AG20443 (cell line): ENCODE measurements at places on chromosomes 12 and 14.

GRCh38 chr12:5429741-5430557 is 2.0 kb upstream of the NTF3 start:
- DNase-seq, result no peak

DNA sequence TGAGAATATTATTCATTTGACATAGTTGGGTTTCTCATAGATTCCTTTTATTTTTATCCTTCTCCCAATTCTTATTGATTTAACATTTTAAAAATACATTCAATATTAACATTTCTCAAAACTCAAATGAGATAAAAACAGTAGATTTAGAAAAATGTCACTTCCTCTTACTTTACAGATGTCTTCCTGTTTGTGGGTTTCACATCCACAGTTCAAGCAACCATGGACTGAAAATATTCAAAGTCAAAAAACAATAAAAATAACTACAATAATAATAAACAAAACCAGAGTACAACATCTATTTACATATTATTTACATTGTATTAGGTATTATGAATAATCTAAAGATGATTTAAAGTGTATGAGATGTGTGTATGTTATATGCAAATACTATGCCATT is 111.3 kb upstream of the SLC16A7 start:
- no peak for DNase-seq

- DNase-seq, result no peak
Measured at GRCh38 chr14:84436528-84436927, 1093.4 kb upstream of the FLRT2 start.

DNA sequence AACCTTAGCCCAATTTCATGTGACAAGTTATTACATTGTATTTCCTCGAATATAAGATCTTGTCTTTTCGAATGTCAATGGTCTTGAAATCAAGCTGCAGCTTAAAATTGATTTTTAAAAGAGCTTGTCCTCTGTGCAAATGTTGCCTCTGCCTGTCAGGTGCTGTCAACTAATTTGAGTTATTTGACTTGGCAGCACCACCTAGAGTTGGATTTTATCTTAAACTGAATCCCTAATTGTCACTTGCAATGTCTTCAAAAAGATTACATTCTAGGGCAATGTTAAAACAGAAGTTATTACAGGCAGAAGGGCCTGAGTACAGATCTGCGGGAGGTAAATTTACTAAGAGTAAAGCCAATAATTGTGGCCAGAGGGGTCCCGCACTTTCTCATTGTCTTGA is 26.2 kb upstream of the TUNAR start:
- no peak for DNase-seq

GRCh38 chr12:12822886-12823285 is 9.7 kb downstream of the DDX47 start:
- DNase-seq, result no peak

DNA sequence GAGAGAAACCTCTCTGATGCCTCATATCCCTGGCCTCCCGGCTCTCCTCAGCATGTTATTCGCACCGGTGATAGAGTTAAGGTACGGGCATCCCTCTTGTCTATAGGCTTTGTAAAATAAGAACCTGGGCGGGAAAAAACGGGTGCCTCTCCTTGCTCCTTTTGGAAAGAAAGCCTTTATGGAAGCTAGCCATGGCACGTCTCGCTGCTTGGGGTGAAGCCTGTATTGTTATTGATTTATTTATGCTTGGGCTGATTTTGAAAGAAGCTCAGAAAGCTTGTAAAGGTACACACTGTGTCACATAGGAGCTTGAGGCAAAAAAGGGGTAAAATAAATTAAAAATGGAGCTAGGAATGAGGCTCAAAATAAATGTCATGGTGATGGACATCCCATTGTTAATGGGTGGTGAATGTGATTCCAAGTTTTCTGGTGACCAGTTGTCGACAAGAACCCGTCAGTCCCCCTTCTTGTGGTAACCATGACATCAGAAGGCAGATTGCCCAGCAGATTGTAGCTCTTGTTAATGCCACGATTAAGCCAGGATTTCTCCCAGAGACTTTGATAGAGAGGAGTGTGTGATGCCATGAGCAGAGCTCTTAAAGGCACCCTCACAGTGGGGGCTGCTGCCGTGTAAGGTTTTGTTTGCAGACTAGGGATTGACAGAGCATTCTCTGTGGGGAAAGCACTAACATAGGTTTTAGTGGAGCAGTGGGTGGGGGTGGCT is 50.4 kb upstream of the ASPG start:
- no peak for DNase-seq

GRCh38 chr12:79873201-79873600 is 61.7 kb downstream of the PPP1R12A start:
- no peak for DNase-seq

DNA sequence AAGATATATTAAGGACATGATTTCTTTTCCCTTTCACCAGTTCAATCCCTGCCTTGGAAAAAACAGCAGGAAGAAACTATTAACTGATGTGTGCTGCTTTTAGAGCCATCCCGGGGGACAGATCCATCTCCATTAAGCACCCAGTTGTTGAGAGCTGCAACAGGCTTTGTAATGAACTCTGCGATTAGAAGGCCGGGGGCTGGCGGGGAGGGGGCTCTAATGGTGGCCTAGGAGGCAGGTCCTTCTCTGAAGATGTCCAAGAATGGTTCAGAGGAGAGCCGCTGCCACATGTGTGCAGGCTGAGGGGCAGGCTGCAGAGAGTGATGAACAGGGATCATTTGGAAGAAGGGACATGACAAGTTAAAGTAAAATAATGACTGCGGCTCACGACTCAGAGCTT is 67.8 kb downstream of the GALNT8 start:
- no peak for DNase-seq

GRCh38 chr12:122880155-122880667 is 15.7 kb downstream of the VPS37B start:
- DNase-seq, result peak; percentile 3

DNA sequence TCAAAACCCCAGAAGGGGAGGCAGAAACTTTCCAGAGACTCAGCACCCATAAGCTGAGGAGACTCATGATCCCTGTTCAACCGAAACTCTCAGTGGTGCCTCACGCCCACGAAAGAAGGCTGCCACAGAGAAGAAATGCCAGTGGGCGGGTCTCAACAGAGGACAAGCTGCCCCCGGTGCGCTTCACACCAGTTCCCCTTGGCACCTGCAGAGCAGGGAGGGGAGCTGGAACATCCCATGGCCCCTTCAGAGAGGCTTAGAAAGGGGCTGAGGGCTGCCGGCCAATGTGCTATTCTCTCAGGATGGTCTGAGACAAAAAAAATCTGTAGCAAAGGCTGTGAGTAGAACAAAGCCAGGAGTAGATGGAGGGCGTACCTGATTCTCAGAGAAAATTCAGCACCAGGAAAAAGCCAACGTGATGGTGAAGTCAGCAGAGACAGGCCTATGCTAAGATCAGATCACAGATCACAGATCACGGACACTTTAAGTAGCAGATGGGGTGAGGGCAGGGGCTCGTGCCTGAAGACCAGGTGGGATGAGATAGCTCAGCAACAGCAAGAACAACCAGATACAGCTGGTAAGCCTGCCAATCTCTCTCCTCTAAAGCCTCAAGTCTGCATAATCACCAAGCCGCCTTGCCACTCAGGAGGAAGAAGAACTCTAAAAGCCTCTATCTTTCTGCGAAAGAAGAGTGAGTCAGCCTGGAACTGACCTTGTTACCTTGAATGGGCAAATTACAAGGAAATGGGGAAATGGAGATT is 206.4 kb upstream of the GRIP1 start:
- DNase-seq, result no peak

DNA sequence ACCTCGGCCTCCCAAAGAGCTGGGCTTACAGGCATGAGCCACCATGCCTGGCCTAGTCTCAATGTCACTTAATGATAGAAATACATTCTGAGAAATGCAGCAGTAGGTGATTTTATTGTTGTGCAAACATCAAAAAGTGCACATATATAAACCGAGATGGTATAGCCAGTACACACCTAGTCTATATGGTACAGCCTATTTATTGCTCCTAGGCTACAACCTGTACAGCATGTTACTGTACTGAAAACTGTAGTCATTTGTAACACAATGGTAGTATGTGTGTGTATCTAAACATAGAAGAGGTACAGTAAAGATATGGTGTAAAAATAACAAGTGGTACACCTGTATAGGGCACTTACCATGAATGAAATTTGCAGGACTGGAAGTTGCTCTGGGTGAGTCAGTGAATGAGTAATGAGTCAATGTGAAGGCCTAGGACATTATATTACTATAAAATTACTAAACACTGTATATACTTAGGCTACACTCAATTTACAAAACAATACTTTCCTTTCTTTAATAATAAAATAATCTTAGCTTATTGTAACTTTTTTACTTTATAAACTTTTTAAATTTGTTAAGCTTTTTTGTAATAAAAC is 166.7 kb upstream of the SYT1 start:
- no peak for DNase-seq

DNA sequence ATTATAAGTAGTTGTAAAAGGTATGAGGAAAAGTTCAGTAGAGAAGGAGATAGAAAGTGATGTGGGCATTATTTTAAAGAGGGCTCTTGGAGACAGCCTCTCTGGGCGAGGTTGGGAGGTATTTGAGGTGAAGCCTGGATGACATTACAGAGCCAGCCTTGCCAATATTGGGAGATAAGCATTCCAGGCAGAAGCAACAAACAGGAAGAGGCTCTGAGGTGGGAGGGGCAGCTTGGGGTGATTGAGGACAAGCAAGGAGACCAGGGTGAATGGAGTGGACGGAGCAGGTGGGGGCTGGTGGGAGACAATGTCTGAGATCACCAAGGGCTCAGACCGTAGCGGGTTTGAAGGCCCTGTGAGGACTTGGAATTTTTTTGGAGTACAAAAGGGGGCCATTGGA is 87.3 kb downstream of the DYRK2 start:
- no peak for DNase-seq

GRCh38 chr14:103404920-103405319 is 19.7 kb downstream of the MARK3 start:
- DNase-seq, result no peak

DNA sequence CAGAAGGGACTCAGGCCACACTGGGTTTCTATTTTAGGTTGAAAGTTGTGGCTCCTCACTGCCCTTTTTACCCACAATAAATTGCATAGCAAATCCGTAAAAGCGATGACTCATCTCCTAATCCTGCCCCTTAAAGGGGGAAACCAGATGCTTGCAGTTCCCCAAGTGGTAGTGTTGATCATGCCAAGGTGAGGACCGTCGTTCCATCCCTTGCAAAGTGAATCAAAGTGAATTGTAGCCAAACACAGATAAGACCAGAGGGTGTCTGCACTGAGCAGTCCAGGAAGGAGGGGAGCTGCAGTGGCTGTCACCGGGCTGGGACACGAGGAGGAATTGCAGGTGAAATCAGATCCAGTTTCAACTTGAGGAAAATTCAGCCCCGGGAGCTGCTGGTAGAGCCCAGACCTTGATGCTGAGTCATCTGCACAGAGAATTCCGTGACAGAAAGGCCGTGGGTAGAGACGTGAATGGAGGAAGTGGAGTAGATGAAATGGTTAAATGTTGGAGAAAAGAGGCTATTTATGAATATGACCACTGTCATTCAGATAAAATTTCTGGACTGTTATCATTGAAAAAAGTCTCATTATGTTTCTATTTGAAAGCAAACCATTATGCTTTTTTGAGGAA is 44.2 kb upstream of the MMP17 start:
- DNase-seq, result peak; percentile 64

- DNase-seq, result no peak
Measured at GRCh38 chr12:15823360-15824128, 34.4 kb upstream of the EPS8 start.

GRCh38 chr14:101721951-101722661 is 39.4 kb upstream of the PPP2R5C start:
- DNase-seq, result no peak

DNA sequence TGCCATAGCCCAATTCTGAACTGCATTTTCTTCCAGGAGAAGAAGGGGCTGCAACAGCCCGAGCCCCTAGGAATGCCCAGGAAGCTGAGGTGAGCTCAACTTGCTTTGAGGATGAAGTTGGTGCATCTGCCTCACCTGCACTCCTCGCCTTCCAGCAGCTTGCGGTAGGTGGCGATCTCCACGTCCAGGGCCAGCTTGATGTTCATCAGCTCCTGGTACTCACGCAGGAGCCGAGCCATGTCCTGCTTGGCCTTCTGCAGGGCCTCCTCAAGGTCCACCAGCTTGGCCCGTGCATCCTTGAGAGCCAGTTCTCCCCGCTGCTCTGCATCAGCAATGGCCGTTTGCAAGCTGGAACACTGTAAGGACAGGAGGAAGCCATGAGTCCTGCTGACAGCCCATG is 6.0 kb downstream of the KRT75 start:
- no peak for DNase-seq

- no peak for DNase-seq
Measured at GRCh38 chr12:65590318-65590717, 234.0 kb upstream of the HMGA2 start.

- DNase-seq, result peak; percentile 78
Measured at GRCh38 chr14:90495357-90496276, 98.8 kb downstream of the CALM1 start.

- DNase-seq, result no peak
Measured at GRCh38 chr12:128137140-128137539, 129.8 kb upstream of the TMEM132C start.

- no peak for DNase-seq
Measured at GRCh38 chr12:92133171-92133570, 12.5 kb downstream of the BTG1 start.

DNA sequence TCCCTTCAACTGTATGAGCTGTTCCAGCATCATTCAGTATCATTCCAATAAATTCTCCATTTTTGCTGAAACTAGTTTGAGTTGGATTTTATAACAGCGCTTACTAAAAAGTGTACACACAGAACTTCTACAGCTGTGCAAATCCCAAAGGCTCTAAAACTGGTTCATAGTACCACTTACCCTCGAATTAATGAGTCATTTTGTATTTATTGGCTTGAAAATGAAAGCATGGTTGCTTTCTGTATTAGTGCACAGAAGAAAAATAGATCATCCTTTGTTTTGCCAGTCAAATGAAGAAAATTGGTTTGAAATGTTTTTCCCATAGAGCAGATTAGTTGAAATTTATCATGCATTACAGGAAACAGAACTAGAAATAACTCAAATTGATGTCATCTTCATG is 268.3 kb upstream of the CPNE8 start:
- no peak for DNase-seq

GRCh38 chr12:6279256-6279628 is 31.2 kb upstream of the PLEKHG6 start:
- DNase-seq, result no peak

- DNase-seq, result no peak
Measured at GRCh38 chr14:52380294-52380693, 66.2 kb downstream of the PTGER2 start.

DNA sequence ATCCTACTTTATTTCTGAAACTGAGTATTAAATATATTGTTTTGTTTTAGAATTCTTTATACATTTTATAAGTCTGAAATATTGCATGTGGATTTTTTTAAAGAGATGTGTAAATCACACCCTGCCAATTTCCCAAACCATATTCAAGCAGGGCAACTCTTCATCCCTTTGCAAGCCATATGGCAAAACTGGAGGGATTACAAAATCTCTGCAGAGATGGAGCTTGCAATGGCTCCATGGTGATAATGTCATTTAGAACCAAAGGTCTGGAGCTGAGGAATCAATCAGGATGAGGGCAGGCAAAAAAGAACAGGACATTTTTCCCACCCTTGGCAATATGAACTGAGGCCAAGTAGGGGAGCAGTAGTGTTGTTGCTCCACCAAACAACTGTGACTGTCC is 173.4 kb downstream of the BMP4 start:
- DNase-seq, result no peak
